ENCODE measurements at places on chromosomes 4 and X.

- no peak for DNase-seq
These were observed 78.2 kb upstream of the TMEM150C start for GRCh38 chr4:82639971-82640370.

- peak; percentile 31 for DNase-seq
These were observed 763 bp downstream of the PYURF start for GRCh38 chr4:88522702-88523324.

DNA sequence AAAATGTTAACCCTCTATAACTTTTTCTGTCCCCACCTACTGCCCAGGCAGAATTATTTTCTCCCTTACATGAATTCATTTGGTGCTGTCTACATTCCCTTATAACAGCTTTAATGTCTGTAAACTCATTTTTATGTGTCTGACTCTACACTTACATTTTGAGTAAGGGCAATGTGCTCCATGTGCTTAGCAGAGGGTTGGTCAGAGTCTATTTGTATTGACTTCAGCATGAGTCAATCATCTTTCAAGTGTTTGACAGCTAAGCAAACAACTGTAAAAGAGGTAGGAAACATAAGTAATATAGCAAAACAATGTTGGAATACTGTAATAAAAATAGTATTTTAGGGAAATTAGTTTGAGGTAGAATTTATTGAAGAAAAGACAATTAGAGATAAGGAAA, 6.3 kb downstream of the IL15 start:
- no peak for DNase-seq

GRCh38 chr4:143347484-143348111, 10.9 kb downstream of the GAB1 start:
- no peak for DNase-seq

DNA sequence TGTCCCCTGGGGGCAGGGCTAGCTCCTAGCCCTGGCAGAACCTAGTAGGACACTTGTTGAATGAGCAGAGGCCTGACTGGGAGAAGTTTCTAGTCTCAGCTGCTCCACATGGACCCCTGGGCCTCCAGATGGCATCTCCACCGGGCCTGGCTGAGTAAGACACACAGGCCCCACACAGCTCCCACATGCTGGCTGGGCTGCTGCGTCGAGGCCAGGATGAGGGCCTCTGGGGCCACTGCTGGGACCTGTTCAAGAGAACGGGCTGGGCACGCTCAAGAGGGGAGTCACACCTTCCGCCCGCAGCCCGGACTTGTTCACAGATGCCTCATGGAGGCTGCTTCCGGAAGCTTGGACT, 4.2 kb upstream of the HGFAC start:
- DNase-seq = no peak

GRCh38 chrX:38175139-38175538, 45.5 kb downstream of the SRPX start:
- no peak for DNase-seq

GRCh38 chr4:24472514-24473308, 111.6 kb downstream of the DHX15 start:
- peak; percentile 8 for DNase-seq

DNA sequence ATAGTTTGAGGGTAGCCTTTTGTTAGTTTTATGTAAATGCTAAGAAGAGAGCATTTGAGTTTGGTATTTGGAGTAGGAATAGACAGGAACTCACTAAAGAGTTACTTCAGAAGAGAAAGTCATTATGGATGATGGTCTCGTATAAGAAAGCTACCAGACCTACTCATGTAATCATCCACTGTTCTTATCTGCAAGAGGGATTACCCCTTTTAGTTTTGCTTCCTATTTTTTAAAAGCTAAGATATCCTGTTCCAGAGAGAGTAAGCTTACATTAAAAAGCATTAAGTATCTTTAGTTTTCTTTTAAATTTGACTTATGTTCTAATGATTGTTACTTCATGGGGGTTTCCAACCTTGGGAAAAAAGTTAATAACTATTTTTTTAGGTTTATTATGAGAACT, 12.5 kb upstream of the ART3 start:
- DNase-seq = no peak

- DNase-seq = no peak
These were observed 86.3 kb upstream of the RAPGEF2 start for GRCh38 chr4:159016593-159017024.

- no peak for DNase-seq
These were observed 10.6 kb downstream of the PBDC1 start for GRCh38 chrX:76183289-76184049.

- no peak for DNase-seq
These were observed 248.5 kb upstream of the DIAPH2 start for GRCh38 chrX:96436105-96436504.

- DNase-seq = no peak
These were observed 51.4 kb downstream of the NALF2 start for GRCh38 chrX:69555481-69556041.

DNA sequence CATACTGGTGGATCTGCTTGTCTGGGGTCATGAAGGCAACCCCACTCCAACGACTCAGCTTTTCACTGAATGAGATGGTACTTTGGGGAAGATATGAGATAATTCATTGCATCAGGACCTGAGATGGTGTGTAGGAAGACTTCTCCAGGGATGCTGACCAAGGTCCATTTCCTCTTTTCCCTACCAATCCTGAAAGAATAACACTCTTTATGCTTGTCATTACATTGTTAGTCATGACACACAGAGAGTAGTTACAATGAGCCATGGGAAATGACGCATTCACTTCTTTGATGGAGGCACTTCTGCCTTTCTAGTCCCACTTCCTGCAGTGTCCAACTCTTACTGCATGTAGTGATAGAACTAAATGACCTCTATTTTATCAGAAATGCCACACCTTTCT, 58.6 kb downstream of the AREG start:
- no peak for DNase-seq

GRCh38 chrX:97490656-97491055, 606.9 kb downstream of the RPA4 start:
- no peak for DNase-seq

GRCh38 chr4:74896595-74896994, 36.3 kb upstream of the PARM1 start:
- DNase-seq = no peak

All from stimulated activated CD4-positive, alpha-beta T cell treated with anti-CD3 and anti-CD28 coated beads, TNF-alpha, amount 100 ng/mL, for 48 hours (primary cell).